Nucleus accumbens (tissue), 56 donors: ENCODE measurements at places on chromosomes 1 and 21.

- DNase-seq, result no peak
Measured at GRCh38 chr1:155910621-155911121, 478 bp downstream of the RIT1 start.

DNA sequence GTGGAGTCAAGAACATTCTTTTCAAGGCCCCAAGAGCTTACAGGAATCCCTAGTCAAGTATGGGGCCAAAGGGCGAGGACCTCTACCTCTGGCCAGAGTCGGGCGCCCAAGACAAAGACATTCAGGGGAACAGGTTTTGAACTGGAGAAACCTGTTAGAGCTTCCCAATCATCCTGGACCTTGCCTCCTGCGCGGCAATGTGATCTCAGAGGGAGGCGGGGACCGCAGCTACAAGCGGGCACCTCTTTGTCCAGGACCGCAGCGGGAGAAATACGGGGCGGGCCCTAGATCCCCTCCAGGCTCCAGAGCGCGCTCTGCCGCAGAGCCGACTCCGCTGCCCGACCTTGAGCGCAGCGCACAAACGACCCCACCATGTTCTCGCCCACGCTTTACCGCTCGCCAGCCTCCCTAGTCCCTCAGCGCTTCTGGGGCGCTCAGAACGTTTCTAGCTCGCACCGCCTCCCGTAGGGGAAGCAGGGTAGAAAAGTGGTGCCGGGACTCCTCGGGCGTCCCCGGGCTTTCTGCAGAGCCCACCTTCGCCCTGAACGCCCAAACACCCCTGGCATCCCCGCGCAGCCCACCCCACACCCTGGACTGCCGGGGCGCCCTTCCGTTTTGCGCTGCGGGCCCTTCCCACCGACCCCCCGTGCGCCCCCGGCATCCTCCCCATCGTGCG, 28.1 kb downstream of the RABIF start:
- peak; percentile 57 for DNase-seq

- DNase-seq, result no peak
Measured at GRCh38 chr1:200400556-200400955, 9.3 kb downstream of the ZNF281 start.

DNA sequence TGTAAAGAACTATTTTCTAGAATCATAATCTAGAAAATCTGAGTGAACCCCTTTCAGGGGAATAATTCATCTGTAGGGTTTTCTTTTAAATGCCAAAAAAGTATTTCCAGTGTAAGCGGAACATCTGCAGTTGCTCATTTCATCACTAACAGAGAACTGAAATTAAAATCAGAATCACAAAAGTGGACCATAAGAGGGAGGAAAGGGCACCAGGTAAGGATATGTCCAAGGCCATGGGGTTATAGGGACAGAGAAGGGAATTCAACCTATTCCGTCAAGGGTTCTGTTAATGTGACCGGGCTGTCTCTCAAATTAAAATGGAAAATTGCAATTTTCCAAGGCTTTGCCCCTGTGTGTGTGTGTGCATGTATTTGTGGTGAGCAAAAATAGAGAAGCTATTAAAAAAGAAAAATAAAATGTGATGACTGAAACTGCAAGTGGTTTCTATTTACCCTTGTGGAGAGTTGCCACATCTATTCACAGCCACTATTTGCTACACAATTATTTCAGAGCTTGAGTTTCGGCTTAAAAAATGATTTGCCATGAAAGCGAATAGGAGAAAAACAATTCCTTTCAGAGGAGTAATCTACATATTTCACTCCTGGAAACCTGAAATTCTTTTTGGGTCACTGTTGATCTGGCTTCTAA, 53.1 kb downstream of the APP start:
- no peak for DNase-seq

GRCh38 chr1:29728703-29729102, 492.4 kb downstream of the PTPRU start:
- DNase-seq, result no peak

- no peak for DNase-seq
Measured at GRCh38 chr1:183723571-183723970, 70.5 kb upstream of the APOBEC4 start.

DNA sequence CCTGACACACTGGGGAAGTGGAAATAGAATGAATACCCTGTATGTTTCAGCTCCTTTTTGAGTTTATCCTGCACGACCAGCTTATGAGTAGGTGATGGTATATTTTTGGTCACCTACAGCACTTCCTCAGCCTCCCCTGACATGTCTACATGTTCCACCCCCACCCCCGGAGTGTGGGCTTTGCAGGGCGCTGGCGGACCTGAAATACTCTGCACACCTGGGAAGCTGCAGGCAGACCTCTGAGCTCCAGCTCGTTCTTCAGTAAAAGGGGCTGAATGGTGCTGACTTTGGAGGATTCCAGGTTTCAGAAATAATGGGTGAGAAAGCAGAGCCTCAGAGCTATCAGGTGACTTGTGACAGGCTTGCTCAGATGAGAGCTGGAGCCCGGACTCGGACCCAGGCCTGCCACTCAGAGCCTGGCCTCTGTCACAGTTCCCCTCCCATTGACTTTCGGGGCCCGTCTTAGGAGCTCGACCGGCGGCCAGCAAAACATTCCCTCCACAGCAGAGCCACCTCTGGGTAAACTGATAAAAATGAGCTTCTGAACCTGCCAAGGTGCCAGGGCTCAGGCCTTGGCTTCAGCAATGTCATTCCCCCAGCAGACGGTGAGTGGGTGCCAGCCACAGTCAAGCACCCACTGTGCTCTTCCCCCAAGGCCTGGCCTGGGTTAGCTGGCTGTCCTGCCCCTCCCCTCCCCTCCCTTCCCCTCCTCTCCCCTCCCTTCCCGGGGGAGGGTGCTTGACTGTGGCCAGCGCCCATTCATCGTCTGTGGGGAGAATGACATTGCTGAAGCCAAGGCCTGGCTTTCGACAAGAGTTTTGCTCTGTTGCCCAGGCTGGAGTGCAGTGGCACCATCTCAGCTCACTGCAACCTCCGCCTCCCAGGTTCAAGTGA, 30.1 kb downstream of the DOP1B start:
- DNase-seq, result no peak

DNA sequence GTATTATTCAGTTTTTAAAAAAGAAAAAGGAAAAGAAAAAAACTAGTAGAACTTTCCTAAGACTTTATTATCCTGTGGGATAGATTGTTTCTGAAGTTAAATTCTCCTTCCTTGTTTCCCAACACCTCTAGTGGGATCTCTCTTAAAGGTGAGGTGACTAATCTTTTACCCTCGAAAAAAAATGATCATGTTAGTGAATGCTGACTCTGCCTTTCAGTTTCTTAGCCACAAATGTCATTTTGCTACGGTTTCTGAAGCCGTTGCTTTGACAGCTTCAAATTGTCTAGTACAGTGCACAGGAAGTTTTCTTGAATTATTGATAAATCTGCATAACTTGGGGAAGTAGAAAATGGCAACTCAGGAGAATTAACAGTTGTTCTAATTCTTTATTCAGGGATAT, 13.0 kb upstream of the NEK7 start:
- DNase-seq, result no peak

DNA sequence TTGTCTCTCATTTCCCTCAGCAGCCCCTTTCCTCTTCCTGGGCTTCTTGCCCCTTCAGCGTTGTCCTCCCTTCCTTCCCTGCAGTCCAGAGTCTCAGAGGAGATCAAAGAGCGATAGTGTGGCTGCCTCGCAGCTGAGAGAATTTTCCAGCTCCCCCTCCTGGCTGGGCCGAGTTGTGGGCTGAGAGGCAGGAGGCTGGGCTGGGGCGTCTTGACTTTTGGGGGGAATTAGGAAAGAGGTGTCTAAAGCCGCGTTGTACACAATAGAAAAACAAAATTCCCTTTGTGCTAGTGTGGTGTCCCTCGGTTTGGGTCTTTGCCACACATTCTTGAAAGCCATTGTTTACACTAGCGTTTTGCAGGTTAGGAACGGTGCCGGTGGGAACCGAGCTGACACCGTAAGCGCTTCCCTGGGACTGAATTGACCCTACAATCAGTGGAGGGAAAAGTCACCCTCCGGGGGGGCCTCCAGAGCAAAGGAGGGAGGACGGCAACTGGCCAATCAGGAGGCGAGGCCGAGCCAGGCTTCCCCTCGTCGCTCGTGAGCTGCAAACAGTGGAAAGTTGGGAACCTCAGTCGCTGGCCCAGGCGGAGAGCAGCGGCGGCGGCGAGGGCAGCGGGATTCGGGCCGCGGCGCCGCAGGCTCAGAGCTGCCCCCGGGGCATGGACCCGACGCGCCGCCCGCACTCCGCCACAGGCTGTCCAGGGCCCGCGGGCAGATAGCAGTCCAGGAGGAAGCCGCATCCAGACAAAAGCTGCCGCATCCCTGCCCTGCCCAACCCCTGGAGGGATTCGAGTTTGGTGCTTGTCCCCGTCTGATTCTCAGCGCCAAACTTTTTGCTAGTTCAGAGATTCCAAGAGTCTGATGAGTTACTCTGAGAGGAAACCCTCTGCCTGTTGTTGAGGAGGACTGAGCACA, at the start of gene HMCN1:
Gene HMCN1, plus strand, starts transcription at position 574 of the 918 bp plus-strand sequence. CDS start 389 bp downstream, outside the sequence.
- peak; percentile 14 for DNase-seq

DNA sequence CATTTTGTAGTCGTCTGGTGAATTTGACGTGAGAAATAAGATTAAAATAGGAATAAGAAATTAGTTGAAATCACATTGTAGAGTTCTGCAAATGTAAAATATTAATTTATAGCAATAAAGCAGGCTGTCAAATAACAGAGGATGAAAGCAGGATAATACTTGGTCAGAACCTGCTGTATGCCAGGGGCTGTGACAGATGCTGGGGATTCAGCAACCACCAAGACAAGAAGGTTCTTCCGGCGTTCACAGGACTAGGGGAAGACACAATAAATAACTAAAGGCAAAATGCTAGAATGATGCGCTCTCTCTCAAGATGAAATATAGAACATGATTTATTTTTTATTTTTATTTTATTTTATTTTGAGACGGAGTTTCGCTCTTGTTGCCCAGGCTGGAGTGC, 6.8 kb upstream of the PARK7 start:
- DNase-seq, result no peak

GRCh38 chr1:68270951-68271350, 38.6 kb upstream of the WLS start:
- DNase-seq, result no peak

DNA sequence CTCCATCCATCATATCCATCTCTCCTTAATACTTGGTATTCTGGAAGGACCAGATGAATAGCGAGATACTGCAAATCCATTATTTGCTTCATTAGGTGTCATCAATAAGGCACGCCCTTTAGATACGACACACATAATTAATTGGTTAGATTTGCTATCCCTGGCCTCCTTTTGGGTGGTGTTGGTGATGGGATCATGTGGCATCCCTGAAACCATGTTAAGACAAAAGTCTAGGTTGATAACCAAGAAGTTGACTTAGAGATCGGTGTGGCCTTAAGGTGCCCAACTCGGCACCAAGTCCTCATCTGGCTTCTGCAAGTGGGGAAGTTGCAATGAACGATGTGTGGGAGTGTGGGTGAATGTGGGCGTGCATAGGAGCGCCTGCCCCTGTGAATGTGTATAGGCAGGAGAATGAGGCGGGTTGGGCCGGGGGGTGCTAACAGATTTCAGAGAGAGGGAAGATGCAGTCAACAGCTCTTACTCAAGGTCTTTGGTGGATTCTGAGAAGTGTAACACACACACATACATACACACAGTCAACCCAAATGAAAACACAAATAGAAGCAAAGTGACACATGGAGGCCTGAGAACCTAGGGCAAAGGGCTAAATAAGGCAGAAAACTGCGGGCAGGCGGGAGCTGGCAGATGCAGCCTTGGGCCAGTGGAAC, 415.7 kb upstream of the ESRRG start:
- no peak for DNase-seq

GRCh38 chr21:46622226-46622625, 13.2 kb upstream of the PRMT2 start:
- peak; percentile 35 for DNase-seq

DNA sequence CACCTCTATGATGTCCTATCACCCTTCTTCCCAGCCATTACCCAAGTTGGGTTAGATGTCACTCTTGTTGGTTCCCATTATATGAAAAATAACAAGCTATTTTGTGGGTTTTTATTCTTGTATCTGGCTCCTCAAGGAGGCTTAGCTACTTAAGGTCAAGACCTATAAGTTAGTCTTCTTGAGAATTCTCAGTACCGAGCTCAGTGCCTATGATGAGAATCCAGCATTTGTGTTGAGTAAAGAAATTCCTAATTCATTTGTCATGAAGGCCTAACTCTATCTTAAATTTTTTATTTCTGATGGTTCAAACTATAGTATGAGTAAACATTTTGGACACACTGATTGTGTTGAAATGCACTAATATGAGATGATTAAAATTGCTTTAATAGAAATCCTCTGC, 15.9 kb downstream of the NUF2 start:
- DNase-seq, result no peak

DNA sequence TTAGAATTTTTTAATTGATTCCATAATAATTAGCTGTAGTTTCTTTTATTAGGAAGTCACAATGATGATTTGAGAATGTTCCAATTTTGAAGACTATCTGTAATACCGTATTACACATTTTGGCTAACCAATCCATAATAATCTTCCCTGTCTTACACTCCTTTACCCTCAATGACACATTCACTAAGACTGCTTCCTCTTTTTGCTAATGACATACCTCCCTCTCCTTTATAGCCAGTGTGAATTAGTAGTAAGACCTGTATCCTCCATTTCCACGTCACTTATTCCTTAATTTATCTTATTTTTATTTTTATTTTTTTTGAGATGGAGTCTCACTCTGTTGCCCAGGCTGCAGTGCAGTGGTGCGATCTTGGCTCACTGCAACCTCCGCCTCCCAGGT, 10.1 kb downstream of the KDM1A start:
- no peak for DNase-seq

- DNase-seq, result no peak
Measured at GRCh38 chr1:203036135-203036534, 9.8 kb downstream of the PPFIA4 start.

DNA sequence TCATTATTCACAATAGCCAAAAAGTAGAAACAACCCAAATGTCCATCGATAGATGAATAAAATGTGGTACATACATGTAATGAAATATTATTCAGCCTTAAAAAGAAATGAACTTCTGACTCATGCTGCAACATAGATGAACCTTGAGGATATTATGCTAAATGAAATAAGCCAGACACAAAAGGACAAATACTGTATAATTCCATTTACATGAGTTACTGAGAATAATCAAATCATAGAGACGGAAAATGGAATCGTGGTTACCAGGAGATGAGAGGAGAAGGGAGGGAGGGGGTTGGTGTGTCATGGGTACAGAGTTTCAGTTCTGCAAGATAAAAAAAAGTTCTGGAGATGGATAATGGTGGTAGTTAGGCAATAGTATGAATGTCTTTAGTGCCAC, 184.1 kb downstream of the PSMG1 start:
- DNase-seq, result no peak

GRCh38 chr1:145706086-145706664, 993 bp downstream of the PDZK1 start:
- DNase-seq, result no peak
